ENCODE measurements at places on chromosomes 1 and 21.

- H3K4me1 ChIP-seq, result no peaks in the 10 kb centered on the region
- no peaks in the 10 kb centered on the region for H3K36me3 ChIP-seq
- no peak overlapping the region for H3K4me3 ChIP-seq
- DNase-seq, result no peak
- H3K27me3 ChIP-seq, result no peaks in the 10 kb centered on the region
- H3K27ac ChIP-seq, result no peak overlapping the region
Measured at GRCh38 chr1:86140281-86140880, 16.2 kb downstream of the COL24A1 start.

- H3K27me3 ChIP-seq, result peaks cover 12% of the 10 kb centered on the region
- DNase-seq, result no peak
- H3K4me1 ChIP-seq, result no peaks in the 10 kb centered on the region
- H3K4me3 ChIP-seq, result no peak overlapping the region
- no peaks in the 10 kb centered on the region for H3K36me3 ChIP-seq
Measured at GRCh38 chr21:35628316-35628715, 432.0 kb downstream of the SETD4 start.

DNA sequence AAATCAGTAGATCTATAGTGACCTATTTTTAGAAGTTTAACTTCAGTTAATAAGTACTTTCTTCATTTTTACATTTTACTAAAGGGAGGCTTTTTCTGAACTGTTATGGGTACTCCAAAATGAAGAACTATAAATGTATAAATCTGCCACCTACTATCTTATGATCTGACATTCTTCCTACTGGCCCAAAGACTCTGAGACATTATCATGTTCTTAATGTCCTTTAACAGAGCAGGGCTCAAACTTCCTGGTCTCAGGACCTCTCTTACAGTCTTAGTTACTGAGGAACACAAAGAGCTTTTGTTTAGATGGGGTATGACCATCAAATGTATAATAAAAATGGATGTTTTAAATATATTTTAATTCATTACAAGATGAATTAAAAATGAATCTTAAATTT is 8.9 kb downstream of the TRIM33 start:
- no peaks in the 10 kb centered on the region for H3K27me3 ChIP-seq
- H3K4me3 ChIP-seq, result no peak overlapping the region
- DNase-seq, result no peak
- peaks cover 47% of the 10 kb centered on the region for H3K36me3 ChIP-seq
- no peak overlapping the region for H3K27ac ChIP-seq

DNA sequence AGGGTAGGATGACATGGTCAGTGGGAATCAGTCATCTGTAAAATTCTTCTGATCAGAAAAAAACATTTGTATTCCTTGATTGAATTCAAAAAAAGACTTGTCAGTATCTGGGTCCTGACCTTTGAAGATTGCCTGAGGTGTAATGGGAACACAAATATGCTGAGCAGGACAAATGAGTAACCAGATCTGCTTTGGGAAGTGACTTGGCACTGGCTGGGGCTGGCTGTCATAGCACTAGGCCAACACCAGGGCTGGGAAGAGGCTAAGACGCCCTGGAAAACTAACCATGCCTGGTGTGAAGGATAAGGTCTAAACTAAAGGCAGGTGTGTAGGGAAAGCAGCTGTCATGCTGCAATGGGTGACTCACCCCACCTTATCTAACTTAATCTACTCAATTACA is 452.9 kb upstream of the BEND5 start:
- DNase-seq, result no peak
- H3K27ac ChIP-seq, result no peak overlapping the region
- no peaks in the 10 kb centered on the region for H3K36me3 ChIP-seq
- no peaks in the 10 kb centered on the region for H3K27me3 ChIP-seq

- H3K36me3 ChIP-seq, result no peaks in the 10 kb centered on the region
- no peaks in the 10 kb centered on the region for H3K4me1 ChIP-seq
- no peak overlapping the region for H3K27ac ChIP-seq
- no peak for DNase-seq
- H3K4me3 ChIP-seq, result no peak overlapping the region
Measured at GRCh38 chr21:39601187-39601928, 11.4 kb upstream of the B3GALT5 start.

- peak; percentile 26 for DNase-seq
- H3K4me1 ChIP-seq, result peaks cover 80% of the 10 kb centered on the region
- peak overlapping the region; percentile 94 for H3K4me3 ChIP-seq
- H3K27me3 ChIP-seq, result no peaks in the 10 kb centered on the region
- H3K36me3 ChIP-seq, result peaks cover 33% of the 10 kb centered on the region
- peak overlapping the region; percentile 91 for H3K27ac ChIP-seq
Measured at GRCh38 chr1:111621050-111621449, 1.5 kb downstream of the RAP1A start.

DNA sequence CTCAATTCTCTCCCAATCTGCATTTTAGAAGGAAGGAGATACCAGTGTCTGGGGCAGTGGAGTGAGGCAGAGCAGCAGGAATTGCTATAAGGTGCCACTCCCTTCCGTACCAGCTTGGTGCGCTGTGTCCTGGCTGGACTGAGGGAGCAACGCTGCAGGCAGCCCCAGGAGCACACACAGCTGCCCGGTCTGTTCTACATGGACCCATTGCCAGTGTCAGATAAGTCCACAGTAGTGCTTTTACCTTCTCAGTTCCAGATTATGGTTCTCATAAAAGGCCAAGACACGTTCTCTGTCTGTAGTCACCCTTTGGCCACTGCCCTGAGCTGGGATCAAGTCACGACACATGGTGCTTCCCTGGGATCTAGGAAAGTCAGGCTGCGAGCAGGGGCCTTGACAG is 44.1 kb upstream of the BARHL2 start:
- no peak overlapping the region for H3K27ac ChIP-seq
- H3K4me1 ChIP-seq, result no peaks in the 10 kb centered on the region
- H3K4me3 ChIP-seq, result no peak overlapping the region
- peaks cover 20% of the 10 kb centered on the region for H3K27me3 ChIP-seq

DNA sequence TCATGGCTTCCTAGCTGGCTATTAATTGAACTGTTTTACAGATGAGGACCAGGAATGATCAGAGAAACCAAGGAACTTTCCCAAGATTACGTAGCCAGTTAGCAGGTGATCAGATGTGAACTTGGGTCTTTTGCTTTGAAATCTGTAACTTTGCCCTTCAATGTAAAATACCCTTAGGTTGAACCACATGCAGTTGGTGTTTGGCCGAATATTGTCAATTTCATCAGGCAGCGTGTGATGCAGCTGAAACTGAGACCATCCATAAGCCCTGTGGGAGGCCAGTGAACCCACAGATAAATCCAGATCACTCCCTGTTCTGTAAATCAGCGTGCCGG is 150.8 kb downstream of the ETS2 start:
- H3K27me3 ChIP-seq, result peaks cover 3% of the 10 kb centered on the region
- no peaks in the 10 kb centered on the region for H3K4me1 ChIP-seq
- no peak overlapping the region for H3K27ac ChIP-seq
- no peaks in the 10 kb centered on the region for H3K36me3 ChIP-seq

- no peak overlapping the region for H3K27ac ChIP-seq
- no peaks in the 10 kb centered on the region for H3K27me3 ChIP-seq
- no peaks in the 10 kb centered on the region for H3K4me1 ChIP-seq
- H3K4me3 ChIP-seq, result no peak overlapping the region
- no peak for DNase-seq
Measured at GRCh38 chr1:71908303-71908702, 374.0 kb downstream of the NEGR1 start.

DNA sequence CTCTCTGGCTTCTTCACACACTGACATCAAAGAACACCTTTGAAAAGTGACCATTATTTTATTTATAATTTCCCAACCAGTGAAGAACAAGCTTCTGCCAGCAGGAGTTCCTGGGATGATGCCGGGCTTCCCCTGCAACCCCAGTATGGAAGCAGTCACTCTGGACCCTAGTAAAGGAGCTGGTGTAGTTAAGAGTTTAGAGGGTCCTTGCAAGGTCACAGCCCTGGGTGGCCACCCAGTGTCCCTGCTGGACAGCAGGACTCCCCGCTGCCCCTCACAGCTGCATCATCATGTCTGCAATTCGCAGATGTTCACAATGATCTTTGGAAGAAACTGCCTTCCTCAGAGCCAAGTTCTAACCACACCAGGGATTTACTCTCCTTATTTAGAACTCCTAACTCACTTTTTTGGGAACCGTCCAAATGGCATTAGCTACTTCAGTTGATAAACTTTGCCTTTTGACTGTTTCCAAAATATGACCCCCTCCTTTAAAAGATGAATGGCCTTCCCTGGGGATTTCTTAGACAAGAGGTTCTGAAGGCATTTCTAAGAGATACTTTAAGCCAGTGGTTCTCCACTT is 90.6 kb downstream of the HIVEP3 start:
- DNase-seq, result no peak
- H3K4me1 ChIP-seq, result peaks cover 3% of the 10 kb centered on the region
- no peak overlapping the region for H3K4me3 ChIP-seq
- peaks cover 8% of the 10 kb centered on the region for H3K27me3 ChIP-seq

DNA sequence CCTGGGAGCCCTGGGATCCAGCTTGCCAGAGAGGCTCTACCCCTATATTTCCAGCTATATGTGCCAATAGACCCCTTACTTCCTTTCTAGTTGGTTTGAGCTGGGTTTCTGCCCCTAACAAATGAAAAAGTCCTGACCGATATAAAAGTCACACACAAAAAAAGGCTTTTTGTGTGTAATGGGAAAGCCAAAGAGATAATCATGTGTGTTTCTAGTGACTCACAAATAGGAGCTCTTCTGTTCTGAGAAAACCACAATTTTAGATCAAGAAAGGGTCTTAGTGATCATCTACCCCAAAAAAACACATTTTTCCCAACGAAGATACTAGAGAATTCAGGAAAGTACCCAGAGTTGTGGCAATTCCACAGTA is 23.0 kb upstream of the PLEKHA6 start:
- no peak overlapping the region for H3K4me3 ChIP-seq
- H3K27me3 ChIP-seq, result no peaks in the 10 kb centered on the region
- no peaks in the 10 kb centered on the region for H3K36me3 ChIP-seq
- H3K27ac ChIP-seq, result no peak overlapping the region
- no peak for DNase-seq

GRCh38 chr1:89687254-89687653 is 54.3 kb downstream of the LRRC8C start:
- DNase-seq, result no peak
- H3K36me3 ChIP-seq, result peaks cover 80% of the 10 kb centered on the region
- no peak overlapping the region for H3K27ac ChIP-seq
- H3K27me3 ChIP-seq, result no peaks in the 10 kb centered on the region

GRCh38 chr1:79791488-79792218 is 785.1 kb upstream of the ADGRL4 start:
- H3K4me1 ChIP-seq, result no peaks in the 10 kb centered on the region
- no peaks in the 10 kb centered on the region for H3K36me3 ChIP-seq
- DNase-seq, result no peak
- no peak overlapping the region for H3K27ac ChIP-seq
- H3K27me3 ChIP-seq, result no peaks in the 10 kb centered on the region
- H3K4me3 ChIP-seq, result no peak overlapping the region

DNA sequence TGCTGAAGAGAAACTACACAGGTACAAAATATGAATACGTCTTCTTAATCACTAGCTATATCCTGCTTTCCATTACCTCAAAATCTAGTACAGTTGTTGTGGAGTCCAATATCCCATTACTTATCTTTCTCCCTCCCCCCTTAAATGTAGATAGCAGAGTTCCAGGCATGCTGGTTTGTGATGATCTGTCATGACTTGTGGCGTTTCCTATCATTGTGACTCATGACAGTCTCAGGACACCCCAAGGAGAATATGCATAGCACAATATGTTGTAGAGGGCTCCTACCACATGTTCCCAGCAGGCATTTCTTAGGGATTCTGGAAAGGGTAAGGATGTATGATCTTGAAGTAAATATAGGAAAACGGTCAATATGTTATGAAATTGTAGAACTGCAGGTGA is 206.9 kb downstream of the USH2A start:
- no peak for DNase-seq
- no peak overlapping the region for H3K27ac ChIP-seq
- H3K4me3 ChIP-seq, result no peak overlapping the region
- peaks cover 2% of the 10 kb centered on the region for H3K4me1 ChIP-seq
- no peaks in the 10 kb centered on the region for H3K27me3 ChIP-seq

DNA sequence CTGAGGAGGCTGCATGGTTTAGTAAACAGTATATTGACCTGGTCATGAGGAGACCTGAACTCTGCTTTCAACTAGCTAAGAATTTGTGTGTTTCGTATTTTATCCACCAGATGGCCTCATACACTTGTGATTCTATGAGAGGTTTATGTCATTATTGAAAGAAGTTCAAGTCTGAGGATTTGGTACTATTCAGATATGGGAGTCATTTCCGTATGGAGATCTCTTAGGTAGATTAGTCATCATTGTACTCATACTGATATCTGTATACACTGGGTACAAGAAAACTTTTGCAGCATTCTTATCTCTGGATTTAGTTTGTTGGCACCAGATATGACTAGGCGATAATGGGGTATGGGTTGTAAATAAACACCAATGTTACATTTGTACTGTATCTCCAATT is 26.6 kb downstream of the ATF6 start:
- peak overlapping the region; percentile 50 for H3K27ac ChIP-seq
- H3K27me3 ChIP-seq, result no peaks in the 10 kb centered on the region
- H3K36me3 ChIP-seq, result peaks cover 46% of the 10 kb centered on the region
- no peak overlapping the region for H3K4me3 ChIP-seq
- peaks cover 4% of the 10 kb centered on the region for H3K4me1 ChIP-seq

DNA sequence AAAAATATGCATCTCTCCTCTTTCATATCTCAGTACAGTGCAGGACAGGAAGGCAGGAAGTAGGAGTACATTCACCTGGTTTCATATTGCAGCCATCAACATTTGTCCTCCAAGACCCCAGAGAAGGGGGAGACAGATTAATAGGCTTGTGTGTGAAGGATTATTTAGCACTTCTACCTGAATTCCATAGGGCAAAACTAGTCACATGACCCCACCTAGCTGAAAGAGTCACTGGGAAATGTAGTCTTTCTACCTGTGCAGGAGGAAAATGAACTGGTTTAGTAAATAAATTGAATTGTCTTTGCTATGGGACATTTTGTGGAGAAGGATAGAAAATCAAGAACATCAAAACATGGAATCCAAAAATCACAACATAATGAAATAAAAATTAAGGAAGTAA is 13.9 kb upstream of the TRIM33 start:
- no peak overlapping the region for H3K27ac ChIP-seq
- H3K36me3 ChIP-seq, result no peaks in the 10 kb centered on the region
- no peak overlapping the region for H3K4me3 ChIP-seq
- DNase-seq, result no peak

DNA sequence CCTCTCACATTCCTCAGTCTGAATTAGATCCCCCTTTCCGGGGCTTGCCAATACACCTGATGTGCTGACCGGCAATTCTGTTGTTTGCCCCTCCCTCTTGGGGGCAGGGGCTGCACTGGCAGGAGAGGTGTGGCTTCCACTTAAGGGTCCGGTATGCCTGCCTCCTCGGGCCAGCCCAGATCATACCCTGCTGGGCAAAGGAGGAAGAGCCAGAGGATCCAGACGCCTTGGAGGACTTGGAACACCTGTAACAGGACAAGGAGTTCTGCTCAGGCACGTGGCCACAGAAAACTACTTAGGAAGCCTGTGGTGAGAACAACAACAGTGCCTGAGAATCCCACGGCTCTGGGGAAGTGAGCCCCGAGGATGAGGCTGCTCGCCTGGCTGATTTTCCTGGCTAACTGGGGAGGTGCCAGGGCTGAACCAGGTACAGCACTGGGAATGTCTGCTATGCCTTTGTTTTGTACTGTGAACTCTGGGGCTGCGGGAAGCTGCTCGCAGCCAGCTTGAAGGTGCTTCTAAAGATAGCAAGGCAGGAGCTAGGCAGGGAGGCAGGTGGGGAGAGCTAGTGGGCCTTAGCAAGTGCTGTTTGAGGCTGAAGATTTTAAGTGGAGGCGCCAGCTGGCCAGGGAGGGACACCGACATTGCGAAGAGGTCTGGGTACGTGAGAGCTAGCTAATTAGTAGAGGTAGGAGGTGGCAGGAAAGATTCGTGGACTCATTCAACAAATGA is at the start of gene SMPDL3B:
SMPDL3B (plus strand) TSS at position 183 of the 732 bp plus-strand sequence; CDS start at position 367, 184 bp downstream.
- peaks cover 53% of the 10 kb centered on the region for H3K4me1 ChIP-seq
- H3K27ac ChIP-seq, result no peak within 1 kb of the TSS
- peaks cover 54% of the 10 kb centered on the region for H3K27me3 ChIP-seq
- H3K36me3 ChIP-seq, result no peaks in the 10 kb centered on the region
